Foreskin fibroblast (primary cell): ENCODE measurements at places on chromosomes 5 and 9.
A peak's percentile ranks its signal among the peaks of the same experiment; 100 is the strongest.

- no peak for DNase-seq
Measured at GRCh38 chr9:113368348-113368981, 8.3 kb downstream of the HDHD3 start.

GRCh38 chr5:53971551-53971950 is 338.8 kb downstream of the ARL15 start:
- DNase-seq: no peak

DNA sequence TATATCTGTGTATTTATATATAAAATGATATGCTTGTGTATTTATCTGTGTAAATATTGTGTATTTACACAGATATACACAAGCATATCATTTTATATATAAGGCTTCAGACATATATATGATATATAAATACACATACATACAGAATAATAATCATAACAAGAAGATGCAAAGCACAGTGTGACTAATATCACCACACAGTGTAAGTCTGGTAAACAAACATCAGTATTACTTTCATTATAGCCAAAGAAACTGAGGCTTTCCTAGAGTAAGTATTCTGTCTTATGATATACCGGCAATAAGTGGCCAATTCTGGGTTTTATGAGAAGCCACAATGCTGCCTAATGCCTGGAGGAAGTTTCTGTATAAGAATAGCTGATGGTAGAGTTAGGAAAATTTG is 29.9 kb upstream of the RAPGEF6 start:
- no peak for DNase-seq

DNA sequence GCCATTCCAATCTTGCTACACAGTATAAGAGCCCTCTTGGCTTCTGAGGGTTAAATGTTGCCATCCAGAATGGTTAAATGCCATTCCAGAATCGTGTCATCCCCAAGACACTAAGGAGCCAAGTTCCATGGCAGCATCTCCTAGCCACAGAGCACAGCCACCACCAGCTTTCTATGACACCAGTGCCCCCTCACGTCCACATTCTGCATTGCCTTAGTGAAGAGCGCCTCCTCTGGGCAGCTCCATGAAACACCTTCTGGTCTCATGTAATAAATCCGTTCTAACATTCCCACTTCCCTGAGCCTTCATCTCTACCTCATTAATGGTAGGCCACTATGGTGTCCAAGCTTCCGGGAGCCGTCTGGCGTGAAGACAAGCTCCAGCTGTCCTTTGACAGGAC is 12.4 kb downstream of the CBY3 start:
- peak; percentile 38 for DNase-seq

DNA sequence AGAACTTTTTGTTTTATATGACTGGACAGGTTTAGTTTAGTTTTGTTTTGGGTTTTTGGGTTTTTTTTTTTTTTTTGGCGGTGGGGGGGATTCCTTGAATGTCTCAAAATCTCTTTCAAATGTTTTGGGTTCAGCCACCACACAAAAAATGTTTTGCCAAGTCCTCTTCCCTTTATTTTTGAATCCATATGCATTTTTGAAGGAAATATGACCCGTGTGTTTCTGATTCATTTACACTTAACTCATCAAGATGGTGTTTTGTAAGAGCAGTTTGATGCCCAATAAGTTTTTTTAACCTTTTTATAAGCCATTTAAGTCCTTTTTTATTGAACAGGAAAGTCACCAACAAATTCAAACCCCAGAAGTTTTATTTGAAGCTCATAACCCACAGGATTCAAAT is 209.8 kb downstream of the CWC27 start:
- no peak for DNase-seq

- no peak for DNase-seq
Measured at GRCh38 chr9:79492092-79493009, 79.4 kb upstream of the TLE4 start.

- DNase-seq: peak; percentile 74
Measured at GRCh38 chr5:33180900-33181299, 259.9 kb upstream of the TARS1 start.

- peak; percentile 70 for DNase-seq
Measured at GRCh38 chr9:33750307-33750838, 45.0 kb upstream of the PRSS3 start.

GRCh38 chr5:35963381-35963843 is 25.0 kb upstream of the CAPSL start:
- DNase-seq: peak; percentile 8

DNA sequence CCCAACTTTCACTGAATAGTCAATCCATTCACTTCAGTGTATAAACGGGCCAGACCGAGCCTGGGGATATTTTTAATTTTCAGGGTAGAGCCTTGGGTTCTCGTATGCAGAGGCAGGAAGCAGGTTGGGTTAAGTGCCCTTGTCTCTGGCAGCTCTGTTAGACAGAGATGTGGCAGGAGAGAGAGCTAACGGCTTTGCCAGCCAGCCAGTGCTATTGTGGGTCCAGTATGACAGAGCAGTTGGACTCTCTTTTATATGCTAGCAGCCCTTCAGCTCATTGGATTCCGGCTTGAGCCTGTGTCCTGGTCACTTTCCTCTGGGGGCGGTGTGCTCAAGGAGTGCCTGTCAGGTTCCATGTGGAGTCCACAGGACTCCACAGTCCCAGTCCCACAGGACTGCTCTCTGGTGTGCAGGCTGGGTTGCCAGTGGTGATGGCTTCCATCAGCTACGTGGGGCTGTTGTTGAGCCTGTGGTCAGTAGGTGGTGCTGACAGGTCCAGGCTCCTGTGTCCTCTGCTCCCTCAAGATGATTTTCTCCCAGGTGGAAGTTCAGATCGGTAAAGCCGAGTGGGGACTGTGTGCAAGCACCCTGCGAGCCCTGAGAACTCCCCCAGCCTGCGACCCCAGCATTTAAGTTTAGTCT is 14.3 kb downstream of the CLTA start:
- DNase-seq: peak; percentile 49

- no peak for DNase-seq
Measured at GRCh38 chr9:90927496-90927895, 125.9 kb downstream of the SYK start.

DNA sequence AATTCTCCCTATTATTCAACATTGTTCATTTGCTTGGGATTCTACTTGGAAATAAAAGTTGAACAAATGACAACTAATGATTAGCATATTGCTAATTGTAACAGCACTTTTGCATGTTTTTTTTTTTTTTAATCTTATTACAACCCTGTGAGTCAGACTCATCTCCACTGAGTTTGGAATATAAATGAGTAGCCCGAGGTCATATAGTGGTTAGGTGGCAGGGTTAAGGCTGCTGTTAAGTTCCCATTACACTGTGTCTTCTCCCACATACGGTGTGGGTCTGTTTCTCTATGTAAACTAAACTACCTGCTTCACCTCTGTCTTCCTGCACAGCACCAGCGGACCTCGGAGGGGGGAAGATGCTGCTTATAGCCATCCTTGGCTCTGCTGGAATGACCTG is 92.4 kb downstream of the EQTN start:
- DNase-seq: no peak

DNA sequence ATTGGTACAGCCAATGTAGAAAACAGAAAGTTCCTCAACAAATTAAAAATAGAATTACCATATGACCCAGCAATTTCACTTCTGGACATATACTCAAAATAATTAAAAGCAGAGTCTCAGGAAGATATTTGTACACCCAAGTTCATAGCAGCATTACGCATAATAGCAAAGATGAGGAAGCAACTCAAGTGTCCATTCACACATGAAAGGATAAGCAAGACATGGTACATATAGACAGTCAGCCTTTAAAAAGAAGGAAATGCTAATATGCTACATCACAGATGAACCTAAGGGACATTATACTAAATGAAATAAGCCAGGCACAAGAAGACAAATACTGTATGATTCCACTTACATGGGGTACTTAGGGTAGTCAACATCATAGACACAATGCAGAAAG is 76.7 kb downstream of the ANXA2R start:
- DNase-seq: no peak

DNA sequence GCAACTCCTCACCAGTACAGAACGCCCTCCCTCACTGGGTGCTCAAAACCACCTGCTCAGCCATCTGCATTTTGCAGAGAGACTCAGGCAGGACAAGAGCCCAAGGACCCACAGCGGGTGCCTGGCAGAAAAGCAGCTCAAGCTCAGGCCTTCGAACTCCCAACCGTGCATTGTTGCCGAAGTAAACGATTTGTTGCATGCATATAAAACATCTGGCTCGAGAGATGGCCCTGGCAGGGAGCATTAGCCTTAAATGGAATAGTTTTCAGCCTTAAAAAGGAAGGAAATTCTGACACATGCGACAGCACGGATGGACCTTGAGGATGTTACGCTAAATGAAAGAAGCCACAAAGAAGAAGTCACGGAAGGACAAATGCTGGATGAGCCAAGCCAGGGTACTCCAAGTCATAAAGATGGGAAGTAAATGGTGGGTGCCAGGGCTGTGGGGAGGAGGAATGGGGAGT is 160.4 kb upstream of the PHYKPL start:
- DNase-seq: no peak

DNA sequence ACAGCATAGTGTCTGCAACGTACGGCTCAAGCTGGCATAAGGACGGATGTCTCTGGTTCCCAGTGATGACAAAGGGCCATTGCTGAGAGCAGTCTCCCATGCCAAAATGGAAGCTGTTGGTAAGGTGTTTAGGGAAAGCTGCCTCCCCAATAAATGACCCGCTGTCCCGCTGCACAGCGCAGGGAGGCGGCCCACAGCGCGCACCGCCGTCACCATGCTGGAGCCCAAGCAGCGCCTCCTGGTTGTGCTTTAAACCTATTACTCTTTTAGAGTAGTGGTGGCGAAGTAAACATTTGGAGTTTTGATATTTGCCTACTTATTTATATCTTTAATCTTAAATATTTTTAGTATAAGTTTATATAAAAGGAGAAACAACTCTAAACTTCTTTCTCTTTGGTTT is 70.4 kb upstream of the C5orf63 start:
- no peak for DNase-seq

DNA sequence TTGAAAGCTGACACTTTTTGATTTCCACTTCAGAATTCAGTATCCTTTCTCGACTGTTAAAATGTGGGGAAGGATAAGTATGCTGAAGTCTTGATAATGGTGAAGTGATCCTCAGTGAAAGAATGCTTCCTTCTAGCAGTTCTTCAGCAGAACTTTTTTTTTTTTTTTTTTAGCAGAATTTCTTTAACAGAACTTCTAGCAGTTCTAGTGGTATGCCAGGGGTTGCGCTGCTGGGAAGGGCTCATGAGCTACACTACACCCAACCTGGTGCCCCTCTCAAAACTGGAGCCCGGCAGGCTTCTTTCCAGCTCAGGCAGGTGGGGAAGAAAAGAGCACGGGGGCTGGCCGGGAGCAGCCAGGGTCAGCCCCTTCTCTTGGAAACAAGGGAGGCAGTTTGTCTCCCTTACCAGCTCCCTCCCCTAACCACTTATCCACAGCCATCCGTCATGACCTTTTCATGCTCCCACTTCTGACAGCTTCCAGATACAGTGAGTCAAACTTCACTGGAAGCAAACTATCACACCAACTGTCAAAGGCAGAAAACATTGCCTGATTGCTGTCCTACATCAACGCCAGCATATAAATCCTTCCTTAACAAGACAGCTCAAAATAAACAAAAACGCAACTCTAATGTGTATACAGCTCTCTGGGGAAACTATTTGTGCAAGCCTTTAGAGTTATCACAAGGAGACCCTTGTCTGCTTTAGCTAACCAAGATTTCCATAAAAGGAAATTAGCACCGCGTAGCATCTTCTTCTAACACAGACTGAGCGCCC is 211.5 kb downstream of the GAPVD1 start:
- DNase-seq: peak; percentile 23

GRCh38 chr9:111094433-111094924 is 56.2 kb upstream of the LPAR1 start:
- peak; percentile 88 for DNase-seq

- no peak for DNase-seq
Measured at GRCh38 chr9:122287214-122287720, 22.6 kb downstream of the MRRF start.

GRCh38 chr5:7927466-7928375 is 58.8 kb downstream of the MTRR start:
- peak; percentile 51 for DNase-seq
